ENCODE measurements at places on chromosomes 5 and 9.
A peak's percentile ranks its signal among the peaks of the same experiment; 100 is the strongest.

DNA sequence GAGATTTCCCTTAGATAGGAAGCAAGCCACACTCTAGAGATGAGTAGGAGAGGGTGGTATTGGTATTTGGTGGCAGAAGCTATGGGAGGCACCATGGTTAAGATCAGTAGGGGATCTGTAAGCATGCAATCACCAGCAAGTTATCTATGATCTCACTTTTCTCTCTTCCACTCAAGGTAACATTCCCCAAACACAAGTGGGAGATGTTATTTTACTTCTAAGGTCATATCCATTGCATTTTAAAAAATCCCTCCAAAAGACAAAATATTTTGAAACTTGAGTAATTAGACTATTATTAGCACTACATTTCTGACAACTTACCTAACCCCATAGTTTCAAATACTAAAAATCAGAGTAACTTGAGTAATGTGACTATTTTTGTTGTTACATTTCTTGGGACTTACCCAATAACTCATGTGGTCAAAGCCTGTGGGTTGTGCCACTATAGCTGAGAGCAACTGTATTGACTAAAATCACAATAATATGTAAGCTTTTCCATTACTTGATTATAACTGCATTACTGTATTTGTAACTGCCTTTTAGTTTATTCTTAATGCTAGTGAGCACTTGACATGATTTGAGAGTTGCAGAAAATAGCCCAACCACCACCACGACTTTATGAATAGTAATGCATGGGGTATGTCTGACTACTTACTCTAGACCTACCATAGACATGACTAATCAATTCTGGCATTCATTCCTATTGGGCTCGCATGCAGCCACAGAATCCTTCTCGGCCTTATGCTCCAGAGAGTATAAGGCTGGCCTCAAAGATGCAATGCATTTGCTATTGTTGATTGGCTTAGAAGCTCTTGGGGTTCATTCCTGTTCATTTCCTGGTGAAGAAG is 264.7 kb downstream of the TRIM32 start:
- DNase-seq, result peak; percentile 31

- DNase-seq, result peak; percentile 61
Observed at GRCh38 chr5:149834246-149834855, 104.2 kb downstream of the PPARGC1B start.

DNA sequence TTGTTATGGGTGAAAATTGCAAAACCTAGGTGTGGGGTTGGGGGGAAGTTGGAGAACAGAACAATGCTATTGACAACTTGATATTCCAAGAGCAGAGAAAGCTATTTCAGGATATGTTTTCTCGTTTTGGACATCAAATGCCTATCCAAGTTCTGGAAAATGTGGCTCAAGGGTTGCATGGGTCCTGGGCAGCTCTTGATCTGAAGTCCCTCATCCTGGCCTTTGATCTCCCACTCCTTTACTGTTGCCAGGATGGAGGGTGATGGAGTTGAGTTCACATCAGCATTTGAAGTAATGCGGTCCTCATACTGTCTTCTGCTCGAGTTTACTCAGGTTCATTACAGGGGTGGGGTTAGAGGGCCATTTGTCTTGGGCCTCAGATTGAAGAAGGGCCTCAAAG is 76.9 kb upstream of the RPS23 start:
- DNase-seq, result no peak

- DNase-seq, result no peak
Observed at GRCh38 chr5:170314541-170315095, 17.0 kb upstream of the LCP2 start.

GRCh38 chr9:119221276-119221675 is 148.0 kb downstream of the BRINP1 start:
- no peak for DNase-seq

GRCh38 chr5:35483780-35484179 is 133.9 kb upstream of the SPEF2 start:
- no peak for DNase-seq

DNA sequence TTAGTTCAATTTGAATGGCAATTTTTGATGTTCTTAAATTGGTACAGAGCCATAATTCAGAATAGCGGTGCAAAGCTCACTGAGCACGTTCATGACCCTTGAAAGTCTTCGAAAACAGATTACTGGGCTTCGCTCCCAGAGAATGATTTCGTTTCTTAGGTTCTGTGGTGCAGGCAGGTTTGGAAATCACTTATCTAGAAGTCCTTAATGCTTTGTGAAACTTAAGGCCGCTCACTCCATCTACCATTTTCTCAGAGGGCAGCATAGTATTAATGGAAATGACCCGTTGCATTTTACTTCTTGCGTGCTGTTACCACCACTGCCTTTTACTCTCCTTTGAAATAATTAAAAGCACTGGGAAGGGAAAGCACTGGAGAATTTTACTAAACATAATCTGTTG is 2.9 kb upstream of the MAT2B start:
- no peak for DNase-seq

DNA sequence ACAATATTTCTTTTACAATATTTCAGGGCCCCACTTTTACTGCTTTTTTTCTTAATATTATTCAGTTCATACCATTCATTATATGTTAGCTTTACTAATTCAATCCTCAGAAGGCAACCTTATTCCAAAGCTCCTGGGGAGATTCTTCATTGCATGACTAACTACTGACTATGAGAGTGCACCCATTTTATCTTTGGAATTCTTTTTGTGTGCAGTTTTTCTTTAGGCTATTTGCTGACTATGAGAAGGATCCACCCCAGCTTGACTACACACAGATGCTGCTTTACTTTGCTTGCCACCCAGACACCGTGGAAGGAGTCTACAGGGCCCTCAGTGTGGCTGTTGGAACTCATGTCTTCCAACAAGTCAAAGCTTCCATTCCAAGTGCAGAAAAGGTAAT is 56.9 kb upstream of the IL7R start:
- DNase-seq, result no peak

GRCh38 chr9:121958530-121958929 is 134.6 kb downstream of the TTLL11 start:
- no peak for DNase-seq

DNA sequence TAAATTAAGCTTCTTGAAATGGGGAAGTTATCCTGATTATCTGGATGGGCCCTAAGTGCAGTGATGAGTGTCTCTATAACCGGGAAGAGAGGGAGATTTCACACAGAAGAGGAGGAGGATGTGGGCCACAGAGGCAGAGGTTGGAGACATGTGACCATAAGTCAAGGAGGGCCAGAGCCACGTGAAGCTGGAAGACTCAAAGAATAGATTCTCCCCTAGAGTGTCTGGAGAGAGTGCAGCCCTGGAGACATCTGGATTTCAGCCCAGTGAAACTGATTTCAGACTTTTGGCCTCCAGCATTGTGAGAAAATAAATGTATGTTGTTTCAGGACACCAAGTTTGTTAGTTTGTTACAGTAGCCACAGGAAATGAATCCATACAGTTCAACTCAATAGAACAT is 442.9 kb downstream of the NTRK2 start:
- DNase-seq, result no peak

GRCh38 chr5:180391276-180391675 is 38.1 kb upstream of the GFPT2 start:
- DNase-seq, result no peak

DNA sequence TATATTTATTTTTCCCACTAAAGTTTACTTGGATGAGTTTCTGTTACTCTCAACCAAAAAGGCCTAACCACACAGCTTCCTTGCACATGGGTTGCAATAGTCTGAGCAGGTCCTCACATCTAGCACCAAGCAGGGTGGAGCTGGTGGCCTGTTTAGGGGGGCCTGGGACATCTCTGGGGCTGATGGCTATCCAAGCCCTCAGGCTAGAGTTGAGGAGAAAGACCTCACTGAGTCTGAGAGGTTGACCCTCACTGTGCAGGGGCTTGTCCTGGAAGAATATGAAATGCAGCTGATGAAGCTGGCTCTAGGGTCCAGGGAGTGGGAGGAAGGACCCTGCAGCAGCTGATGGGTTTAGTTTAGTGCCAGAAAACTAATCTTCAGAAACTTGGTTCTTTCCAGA is 217.1 kb upstream of the MVB12B start:
- no peak for DNase-seq

DNA sequence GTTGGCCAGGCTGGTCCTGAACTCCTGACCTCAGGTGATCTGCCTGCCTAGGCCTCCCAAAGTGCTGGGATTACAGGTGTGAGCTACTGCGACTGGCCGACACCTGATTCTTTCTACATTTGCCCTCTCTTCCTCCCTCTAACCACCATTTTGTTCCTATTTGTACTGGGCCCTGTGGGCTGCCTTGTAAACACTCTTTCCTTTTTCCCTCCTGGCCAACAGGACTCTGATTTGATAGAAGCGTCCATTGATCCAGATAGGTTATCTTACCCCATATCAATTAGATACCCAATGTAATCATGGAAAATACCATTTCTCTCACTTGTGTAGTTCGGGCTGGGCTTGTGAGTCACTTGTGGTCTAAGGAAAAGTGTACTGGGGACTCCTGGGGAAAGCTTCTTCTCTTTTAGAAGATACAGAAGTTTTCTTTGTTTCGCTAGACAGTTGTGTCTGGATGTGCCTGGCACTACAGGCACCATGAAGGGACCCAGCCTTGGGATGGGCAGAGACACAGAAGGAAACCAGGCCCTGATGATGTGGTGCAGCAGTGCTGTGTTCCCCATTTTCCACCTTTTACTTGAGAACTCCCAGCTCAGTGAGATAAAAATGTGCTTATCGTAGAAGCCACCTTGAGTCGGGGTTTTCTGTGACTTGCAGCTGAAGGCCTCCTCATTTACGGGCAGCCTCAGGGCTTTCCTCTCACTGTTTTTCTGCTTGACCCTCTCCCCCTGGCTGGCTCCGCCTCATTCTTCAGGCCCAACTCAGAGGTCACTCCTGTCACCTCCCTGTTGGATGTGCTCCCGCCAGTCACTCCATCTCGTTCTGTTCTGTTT is 32.8 kb upstream of the CPEB4 start:
- DNase-seq, result no peak

DNA sequence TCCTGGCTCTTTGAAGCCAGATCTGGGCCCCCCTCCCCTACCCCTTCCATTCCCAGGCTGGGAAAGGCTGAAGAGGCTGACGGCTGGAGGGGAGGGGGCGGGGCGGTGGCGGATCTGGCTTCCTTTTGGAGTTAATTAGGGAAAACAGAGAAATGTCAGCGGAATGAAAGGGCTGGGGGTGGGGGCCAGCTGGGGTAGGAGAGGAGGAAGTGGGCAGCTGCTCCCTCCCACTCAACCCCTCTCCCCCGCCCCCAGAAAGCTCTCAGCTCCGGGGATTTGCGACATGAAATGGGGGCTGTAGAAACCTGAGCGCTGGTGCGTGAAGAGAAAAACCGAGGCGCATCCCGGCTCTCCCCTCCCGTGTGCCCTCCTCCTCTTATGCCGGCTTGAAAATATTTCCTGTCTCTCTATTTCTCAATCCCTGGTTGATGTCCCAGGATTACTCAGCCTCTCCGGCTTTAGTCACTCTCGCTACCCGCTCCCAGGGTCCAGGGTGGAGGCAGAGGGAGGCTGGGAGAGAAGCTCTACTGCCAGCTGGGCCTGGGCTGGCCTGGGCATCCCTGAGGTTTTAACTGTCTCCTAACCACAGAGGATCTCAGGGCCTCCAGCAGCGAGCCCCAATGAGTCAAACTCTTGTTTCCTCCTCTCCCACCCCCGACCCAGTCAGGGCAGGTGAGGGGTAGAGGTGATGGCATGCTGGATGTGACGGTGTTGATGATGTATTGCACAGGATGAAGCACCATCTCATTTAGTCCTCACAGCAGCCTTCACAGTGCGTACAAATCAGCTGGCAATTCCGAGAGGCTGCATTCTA is 20.1 kb downstream of the PCDHGC5 start:
- DNase-seq, result peak; percentile 80

DNA sequence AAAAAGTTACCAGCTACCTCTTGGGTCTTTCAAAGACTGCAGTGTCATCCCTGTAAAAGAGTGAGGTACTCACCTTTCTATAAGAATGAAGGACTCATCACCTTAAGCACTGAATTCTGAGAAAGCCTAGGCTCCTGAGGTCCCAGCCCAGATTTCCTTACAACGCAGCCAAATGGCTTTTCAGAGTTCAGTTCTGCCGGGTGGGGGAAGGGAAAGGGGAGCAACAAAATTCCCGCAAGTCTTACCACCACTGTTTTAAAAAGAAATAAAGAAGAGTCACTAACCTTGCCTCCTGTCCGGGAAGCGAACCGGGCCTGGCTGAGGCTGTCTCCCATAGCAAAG is 373 bp downstream of the ADAMTS12 start:
- no peak for DNase-seq

GRCh38 chr5:155919725-155920124 is 407.2 kb upstream of the SGCD start:
- no peak for DNase-seq

Measured in RKO (cell line).